C1 segment of cervical spinal cord (tissue), 14 donors: ENCODE measurements at places on chromosomes 11 and 22.

GRCh38 chr11:125591649-125592304 is 875 bp upstream of the STT3A start:
- peak; percentile 55 for DNase-seq

DNA sequence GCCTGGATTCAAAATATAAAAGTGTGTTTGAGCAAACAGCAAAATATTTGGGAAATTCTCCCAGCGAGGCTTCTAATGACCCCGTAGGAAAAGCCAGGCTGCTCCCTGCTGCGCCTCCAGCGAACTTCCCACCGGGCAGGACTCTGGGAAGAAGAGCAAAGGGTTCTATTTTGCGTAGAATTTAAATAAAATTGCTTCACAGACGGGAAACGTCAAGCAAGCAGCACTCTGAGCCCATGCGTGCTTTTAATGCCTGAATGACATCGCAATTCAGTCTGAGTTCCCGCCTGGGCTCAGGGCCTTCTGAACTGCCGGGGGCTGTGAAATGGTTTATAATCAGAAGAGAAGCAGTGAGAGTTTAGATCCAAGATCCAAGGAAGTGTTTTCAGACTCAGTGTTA is 775.1 kb downstream of the BRD1 start:
- DNase-seq: no peak

- DNase-seq: no peak
These were observed 92.9 kb downstream of the DYNC2H1 start for GRCh38 chr11:103202048-103202651.

- no peak for DNase-seq
These were observed 3.6 kb upstream of the CCDC81 start for GRCh38 chr11:86370922-86371594.

- DNase-seq: no peak
These were observed 165.9 kb upstream of the NCAM1 start for GRCh38 chr11:112795142-112795815.
